ENCODE measurements at places on chromosomes 12 and 14. TPM values are rescaled to one million over a fixed set of nuclear protein-coding genes. Genes with fewer than 3 reads are reported as not detected.

Gene VPS37B
- total RNA-seq: 13.6 TPM

Gene PLEK2
- total RNA-seq: 8.7 TPM

Gene CLEC4D
- total RNA-seq: not detected

Gene SLC5A8
- total RNA-seq: not detected

Gene LRRK2
- 9.6 TPM for total RNA-seq
